ENCODE measurements at places on chromosomes 5 and 9.

GRCh38 chr5:69152731-69153130 is 14.2 kb upstream of the CCNB1 start:
- no peak for DNase-seq

DNA sequence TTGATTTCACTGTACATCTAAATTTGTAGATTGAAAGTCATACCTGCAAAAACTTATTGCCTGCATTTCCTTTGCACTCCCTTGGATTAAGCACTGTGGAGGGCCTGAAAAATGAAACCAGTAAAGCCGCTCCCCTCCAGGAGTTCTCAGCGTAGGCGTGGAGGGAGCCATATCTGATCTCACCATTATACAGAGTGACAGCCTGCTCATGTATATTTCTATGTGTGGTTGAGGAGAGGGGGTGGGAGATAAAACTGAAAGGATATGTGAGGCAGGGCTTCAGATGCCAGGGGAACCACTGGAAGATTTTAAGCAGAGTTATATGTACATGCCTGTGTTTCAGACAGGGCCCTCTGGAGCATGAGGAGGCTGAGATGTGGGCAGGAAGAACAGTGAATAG is 303.0 kb downstream of the MSX2 start:
- no peak for DNase-seq

GRCh38 chr5:139051392-139051791 is 146.8 kb downstream of the SIL1 start:
- no peak for DNase-seq

DNA sequence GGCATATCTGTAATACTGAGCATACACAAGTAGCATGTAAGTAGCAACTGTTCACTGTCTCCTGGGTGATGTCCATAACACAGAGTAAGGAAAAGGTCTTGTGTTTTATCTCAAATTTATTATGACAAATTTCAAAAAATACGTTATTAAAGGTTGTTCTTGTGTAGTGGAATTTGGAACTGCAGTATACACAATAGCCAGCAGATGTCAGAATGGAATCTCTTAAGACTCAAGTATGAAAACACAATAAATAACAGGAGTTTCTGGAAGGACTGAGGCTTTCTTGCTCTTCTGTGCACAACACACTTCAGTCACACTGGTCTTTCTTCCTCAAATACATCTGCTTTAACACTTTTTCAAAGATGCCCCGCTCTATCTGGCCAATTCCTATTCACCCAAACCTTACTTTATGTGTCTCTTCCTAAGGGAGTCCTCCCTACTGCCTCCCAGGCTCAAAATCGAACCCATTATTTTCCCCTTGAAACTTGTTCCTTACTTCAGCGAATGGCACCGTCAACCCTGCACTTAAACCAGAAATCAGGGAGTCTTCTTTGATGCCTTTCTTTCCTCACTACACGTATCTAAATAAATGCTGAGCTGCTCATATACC is 6.5 kb upstream of the FBXO10 start:
- peak; percentile 82 for DNase-seq

DNA sequence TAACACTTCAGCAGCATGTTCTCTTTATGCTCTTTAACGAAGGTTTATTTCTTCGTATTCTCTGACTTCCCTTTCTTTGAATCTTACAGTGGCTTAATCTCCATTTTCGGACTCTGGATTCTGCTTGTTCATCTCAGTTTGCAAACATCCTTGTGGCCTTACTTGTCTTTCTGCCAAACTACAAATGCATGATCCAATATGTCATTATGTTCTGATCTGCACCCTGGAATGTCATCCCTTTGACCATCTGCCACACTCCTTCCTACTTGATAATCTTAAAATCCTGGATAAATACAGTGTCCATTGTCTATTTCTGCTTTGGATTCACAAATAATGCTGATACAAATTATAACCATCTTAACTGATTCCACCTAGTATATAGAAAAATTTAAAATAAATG is 499.2 kb downstream of the CDH18 start:
- no peak for DNase-seq

DNA sequence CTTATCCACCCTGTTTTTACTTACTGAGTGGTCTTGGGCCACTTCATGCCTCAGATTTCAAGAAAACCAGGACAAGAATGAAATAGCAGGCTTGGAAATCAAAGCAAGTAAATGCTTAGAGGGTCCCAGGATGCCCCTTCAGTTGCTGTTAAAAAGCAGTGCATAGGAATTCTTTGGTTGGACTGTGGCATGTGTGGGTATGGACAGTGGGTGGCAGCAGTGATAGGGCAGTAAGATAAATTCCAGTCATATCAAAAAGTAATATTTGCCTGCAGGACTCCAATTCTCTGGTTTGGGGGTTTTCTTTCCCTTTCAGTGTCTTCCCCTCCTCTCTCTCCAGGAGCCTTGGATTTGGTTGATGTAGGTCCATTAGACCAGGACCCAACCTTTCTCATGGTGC is 306.7 kb upstream of the CLINT1 start:
- DNase-seq: no peak

GRCh38 chr5:158589939-158590338 is 509.8 kb downstream of the EBF1 start:
- no peak for DNase-seq

GRCh38 chr5:106876665-106877194 is 794.0 kb downstream of the EFNA5 start:
- DNase-seq: peak; percentile 7

GRCh38 chr9:7303907-7304626 is 495.5 kb downstream of the DMAC1 start:
- no peak for DNase-seq

- DNase-seq: peak; percentile 67
Observed at GRCh38 chr9:73081979-73082657, 69.5 kb upstream of the ANXA1 start.

DNA sequence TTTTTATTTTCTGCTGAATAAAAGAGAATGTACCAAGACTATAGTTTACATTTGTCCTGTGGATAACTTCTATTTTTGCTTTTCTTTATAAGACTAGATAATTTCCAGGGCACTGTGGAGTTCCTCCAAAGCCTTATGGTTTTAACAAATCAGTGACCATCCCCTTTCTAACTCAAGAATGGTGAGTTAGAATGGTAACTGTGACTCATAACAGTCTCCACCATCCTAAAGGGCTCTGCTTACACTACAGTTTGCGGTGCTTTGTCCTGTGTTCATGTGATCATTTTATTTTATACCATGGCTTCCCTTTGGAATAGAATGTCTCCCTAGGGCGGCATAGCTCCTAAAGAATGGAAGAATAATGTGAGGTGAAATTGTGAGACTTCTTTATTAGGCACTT is 30.2 kb downstream of the WDR36 start:
- no peak for DNase-seq

DNA sequence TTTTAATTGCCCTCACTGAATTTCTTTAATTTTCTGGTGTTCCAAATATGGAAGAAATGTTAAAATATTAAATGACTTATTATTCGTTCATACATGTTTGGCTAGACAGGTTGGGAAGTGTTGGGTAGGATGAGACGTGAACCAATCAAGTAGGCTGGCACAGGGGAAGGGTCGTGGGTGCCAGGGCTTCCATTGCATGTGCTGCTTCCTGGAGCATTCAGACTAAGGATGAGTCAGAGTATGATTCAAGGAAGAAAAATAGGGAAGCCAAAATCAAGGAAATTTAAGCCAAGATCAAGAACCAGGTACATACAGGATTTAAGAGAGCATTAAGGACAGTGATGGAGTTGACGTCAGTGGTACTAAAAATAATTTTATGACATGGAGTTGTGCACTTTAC is 2068.0 kb downstream of the MAT2B start:
- DNase-seq: peak; percentile 23

DNA sequence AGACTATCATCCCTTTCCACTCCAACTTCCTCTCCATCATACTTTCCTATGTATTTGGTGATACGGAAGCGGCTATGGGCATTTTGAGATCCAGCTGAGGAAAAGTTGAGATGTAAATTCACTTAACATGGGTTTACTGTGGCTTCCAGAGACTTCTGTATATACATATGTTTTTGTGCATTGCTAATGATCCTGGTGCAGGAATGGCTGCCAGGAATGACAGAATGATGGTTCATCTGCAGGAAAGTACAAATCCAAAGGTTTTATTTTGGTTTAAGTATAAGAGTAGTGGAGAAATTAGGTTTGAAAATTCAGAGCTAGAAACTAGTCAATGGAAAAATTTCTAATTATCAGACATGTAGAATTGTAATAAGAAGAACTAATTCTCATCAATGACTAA is 95.0 kb upstream of the PAM start:
- DNase-seq: no peak

- peak; percentile 83 for DNase-seq
Observed at GRCh38 chr5:5126444-5126843, 13.7 kb upstream of the ADAMTS16 start.

DNA sequence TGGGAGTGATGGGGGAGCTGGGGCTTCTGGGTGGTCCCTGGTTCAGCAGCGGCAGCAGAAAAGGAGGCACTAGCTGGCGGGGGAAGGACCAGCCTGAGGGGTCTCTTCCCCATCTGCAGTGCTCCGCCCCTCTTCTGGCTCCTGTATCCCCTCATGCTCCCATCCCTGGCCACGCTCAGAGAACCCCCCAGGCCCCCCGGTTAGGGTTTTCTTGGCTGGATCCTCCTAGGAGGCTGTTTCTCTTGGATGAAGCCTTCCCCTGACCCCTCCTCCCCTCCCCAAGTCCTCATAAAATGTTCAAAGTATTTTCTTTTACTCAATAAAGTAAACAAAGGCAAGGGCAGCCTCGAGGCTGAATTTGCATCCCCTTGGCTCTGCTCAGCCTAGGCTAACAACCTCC is 60.8 kb downstream of the FGF18 start:
- DNase-seq: no peak

DNA sequence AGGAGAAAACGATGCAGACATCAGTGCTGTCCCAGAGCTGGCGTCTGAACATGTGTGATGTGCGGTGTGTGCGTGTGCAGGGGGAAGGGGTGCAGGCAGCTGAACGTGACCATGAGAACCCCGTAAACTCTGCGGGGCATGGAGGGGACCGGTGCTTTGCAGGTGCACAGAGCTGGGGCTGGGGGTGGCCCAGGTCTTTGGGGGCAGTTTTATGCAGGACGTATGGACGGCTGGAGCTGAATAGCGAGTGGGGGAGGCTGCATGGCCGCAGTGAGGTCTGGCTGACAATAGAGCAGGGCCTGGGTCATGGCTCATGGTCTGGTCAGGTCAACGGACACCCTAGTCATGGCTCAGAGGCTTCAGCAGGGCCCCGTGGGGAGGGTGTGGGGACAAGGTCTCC is 3.3 kb upstream of the EXOC3 start:
- DNase-seq: no peak

GRCh38 chr5:67310169-67310568 is 113.6 kb upstream of the CD180 start:
- DNase-seq: no peak

DNA sequence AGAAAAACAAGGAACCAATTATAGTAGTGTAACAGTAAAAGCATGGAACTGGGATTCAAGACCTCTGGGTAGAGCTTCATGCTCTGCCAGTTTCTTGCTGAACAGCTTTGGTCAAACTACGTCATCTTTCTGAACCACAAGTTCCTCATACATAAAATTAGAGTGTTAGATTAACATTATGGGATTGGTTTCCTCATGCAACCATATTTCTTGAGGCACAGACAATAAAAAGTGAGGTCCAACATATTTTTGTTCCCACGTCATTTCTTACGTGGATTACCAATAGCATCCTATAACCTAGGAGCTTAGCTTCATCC is 354.8 kb downstream of the TMEM232 start:
- DNase-seq: no peak

GRCh38 chr9:76521244-76521681 is 62.3 kb downstream of the GCNT1 start:
- no peak for DNase-seq

- DNase-seq: peak; percentile 19
Observed at GRCh38 chr9:97704851-97705250, 7.7 kb upstream of the XPA start.

Measured in fibroblast of mammary gland (primary cell).